ENCODE measurements at places on chromosomes 3 and 15.

- DNase-seq, result no peak
Measured at GRCh38 chr15:57253082-57253481, 123.2 kb upstream of the CGNL1 start.

DNA sequence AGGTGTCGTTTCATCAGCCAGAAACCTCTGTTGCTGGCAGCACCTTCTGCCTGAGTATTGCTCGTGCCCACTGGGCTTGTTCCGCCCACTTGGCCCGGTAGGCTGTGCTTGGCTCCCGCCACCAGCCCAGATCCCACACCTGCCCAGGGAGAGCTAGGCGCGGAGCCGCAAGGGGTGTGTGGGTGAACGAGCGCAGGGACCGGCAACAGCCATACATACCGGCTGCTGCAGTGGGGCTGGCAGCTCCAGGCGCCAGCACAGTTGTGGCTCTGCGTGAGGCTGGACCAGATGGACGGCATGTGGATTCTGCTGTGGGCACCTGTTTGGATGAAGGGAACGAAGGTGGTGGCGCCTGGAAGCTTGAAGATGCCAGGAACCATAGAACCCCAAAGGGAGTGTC, 331.5 kb upstream of the MCTP2 start:
- DNase-seq, result no peak

DNA sequence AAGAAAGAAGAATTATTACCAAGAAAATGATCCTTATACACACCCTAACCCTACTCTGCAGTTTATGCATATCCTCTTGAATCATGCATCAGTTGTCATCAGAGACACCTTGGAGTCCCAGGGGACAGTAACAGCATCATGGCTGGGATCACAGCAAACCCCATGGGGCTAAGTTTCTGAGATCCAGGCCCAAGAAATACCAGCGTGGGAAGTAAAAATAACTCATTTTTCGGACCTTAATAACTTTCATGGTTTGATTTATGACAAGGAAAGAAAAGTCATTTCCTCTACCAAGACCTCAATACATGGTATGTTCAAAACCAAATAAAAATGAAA, 38.8 kb upstream of the B3GNT5 start:
- DNase-seq, result no peak

GRCh38 chr3:23002151-23002550, 201.0 kb upstream of the UBE2E2 start:
- DNase-seq, result no peak

GRCh38 chr15:61064651-61065050, 164.5 kb downstream of the RORA start:
- no peak for DNase-seq

- DNase-seq, result peak; percentile 38
Measured at GRCh38 chr3:157982359-157982758, 123.9 kb downstream of the SHOX2 start.

DNA sequence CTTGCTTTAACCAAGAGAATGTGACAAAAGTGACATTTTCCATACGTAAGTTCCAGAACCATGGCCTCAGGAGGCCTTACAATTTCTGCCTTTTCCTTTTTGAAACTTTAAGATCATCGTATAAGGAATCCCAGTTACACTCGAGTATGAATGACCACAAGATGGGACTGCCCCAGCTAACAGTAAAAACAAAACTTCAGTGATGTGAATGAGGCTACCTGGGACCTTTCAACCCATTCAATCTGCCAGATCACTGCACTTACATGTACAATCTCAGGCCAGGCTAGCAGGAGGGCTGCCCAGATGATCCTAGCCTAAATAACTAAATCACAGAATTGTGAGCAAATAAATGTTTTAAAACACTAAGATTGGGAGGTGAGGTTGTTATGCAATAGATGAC, 328.8 kb downstream of the CNTN6 start:
- DNase-seq, result no peak

DNA sequence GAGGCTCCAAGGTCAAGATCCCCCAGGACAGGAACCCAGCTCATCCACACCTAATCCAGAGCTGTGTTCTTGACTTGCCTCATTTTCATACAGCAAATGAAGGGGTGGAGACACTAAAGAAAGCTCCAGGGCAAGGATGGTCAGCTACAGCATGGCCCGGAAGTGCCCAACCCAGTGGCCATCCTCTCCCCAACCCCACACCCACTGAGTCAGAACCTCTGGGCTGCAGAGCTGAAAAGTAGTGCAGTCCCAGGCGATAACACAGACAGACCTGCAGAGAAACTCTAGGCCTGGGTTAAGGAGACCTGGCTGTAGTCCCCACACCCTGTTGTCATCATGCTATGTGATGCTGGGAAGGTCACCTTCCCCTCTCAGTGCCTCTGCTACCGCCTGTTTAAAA, 85.3 kb downstream of the SEMA5B start:
- no peak for DNase-seq

- DNase-seq, result peak; percentile 90
Measured at GRCh38 chr3:133570139-133570936, 3.1 kb upstream of the CDV3 start.

DNA sequence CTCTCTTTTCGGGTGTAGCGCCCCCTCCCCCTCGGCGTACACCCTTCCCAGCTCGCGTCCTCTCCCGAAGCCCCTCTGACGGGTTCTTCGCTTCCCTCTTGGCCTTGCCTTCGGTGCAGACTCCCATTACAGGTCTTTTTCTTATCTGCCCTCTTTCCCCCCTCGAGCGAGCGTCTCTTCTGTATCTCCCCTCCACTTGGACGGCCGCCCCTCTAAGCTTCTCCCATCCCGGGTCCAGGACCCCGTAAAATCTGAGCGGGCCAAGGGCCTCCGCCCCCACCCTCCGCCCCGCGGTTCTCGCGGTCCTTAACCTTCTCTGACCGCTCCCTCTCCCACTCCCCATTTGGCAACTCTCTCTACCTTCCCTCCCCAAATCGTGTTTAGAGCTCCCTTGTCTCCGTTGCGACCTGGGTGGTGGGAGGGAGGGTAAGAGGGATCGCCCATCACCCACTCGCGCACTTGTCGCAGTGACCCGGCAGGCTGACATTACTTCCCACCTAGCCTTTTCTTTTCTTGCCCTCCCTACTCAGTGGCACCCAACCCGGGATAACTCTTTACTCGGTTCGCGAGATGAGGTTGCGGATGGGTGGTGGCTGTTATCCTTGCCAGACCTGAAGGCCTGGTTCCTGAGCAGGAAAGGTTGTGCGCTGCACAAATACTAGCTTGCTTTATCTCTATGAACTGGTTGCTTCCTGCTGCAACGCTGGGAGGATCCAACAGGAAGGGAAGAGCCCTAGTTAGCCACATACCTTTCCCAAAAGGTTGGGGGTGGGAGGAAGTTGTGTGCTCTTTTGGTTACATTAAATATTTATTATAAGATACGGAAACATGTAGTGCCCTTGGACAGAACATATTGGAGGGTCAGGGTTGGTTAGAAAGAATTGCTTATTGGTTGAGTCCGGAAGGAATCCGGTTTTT, 922 bp downstream of the RAB11A start:
- peak; percentile 52 for DNase-seq

- DNase-seq, result peak; percentile 95
Measured at GRCh38 chr3:157360044-157360443, 76.6 kb upstream of the PTX3 start.

GRCh38 chr3:171809611-171809860, 747 bp downstream of the PLD1 start:
- DNase-seq, result peak; percentile 72

DNA sequence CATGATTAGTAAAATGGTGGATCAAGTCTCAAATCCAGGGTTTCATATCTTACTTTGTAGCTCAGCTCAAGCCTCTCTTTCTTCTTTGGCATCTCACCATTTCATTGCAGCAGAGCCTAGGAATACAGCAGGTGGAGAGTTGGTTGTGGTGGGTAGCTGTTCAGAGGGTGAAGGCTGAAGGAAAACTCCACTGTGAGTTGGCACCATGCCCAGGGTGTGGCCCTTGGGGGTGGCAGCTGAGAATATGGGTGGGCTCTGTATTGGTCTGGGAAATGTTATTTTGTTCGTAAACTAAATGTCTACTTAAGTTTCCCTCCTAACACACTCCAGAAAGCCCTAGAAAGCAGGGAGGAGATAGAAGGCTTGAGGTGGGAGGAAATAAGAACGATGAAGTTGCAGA, 1.7 kb upstream of the MAP1A start:
- no peak for DNase-seq

- DNase-seq, result no peak
Measured at GRCh38 chr3:37484884-37485559, 310.6 kb upstream of the LRRFIP2 start.

DNA sequence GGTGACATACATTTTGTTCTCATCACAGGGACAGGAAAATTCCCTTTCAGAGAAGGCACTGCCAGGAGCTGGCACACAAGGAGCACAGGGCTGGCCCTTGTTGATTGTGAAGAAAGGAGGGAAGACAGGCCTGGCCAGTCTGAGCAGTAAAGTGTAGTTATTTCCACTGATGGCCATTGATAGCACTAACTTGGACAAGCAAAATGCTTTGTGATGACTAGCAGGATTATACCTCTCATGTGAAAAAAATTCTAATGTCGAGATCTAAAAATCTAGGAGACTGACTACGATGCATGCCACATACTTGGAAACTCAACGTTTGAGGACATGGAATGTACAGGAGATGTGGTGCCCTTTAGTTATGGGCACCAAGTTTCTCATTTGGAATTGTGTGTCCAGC, 54.3 kb upstream of the ST8SIA2 start:
- no peak for DNase-seq

DNA sequence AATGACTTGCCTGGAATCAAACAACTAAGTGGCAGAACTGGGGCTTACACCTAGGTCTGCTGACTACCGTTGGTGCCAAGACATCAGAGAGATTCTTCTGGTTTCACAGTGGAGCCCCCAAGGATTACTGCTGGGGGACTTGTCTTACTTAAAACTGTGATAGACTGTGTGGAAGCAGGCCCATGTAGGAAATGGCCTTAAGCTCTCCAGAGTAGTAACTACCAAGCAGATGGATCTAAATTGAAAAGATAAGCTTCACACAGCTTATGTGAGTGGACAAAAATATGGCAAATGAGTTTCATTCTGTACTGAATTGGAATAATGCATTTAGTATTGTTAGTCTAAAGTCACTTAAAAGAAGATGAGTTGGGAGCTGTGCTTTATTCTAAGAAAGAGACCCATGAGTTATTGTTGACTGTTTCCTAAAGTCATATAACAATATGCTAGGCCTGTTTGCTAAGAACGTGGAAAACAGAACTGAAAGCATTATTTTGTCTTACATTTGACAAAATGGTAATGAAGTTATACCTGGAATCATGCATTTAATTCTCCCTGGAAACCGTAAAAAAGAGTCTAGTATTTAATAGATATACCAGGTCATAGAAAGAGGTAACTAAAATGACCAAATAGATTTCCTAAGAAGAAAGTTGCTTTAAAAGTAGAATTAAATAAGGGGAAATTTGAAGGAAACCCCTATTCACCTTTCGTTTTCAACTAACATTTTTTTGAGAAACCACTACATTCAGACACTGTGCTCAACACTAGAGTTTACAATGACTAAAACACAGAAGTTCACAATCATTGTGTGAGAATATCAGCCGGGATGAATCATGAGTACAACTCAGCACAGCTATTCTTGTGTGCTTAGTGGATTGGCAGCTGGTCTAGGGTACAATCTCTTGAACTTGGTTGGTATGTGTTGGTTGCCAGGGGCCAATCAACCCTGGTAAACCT, 13.0 kb upstream of the MAPK6 start:
- DNase-seq, result peak; percentile 56

- DNase-seq, result no peak
Measured at GRCh38 chr3:43013743-43014155, 34.6 kb downstream of the GASK1A start.

- DNase-seq, result no peak
Measured at GRCh38 chr15:37581866-37582532, 352.4 kb upstream of the TMCO5A start.

- no peak for DNase-seq
Measured at GRCh38 chr3:84077479-84077878, 881.3 kb upstream of the CADM2 start.
